MCF 10A (cell line): ENCODE measurements at places on chromosomes 1 and 21. TPM values are rescaled to one million over a fixed set of nuclear protein-coding genes. Genes with fewer than 3 reads are reported as not detected.

The NUP210L gene
- total RNA-seq, result 0.05 and 0.10 TPM in 2 replicates

The EDARADD gene
- 0.65 and 1.1 TPM in 2 replicates for total RNA-seq

DNA sequence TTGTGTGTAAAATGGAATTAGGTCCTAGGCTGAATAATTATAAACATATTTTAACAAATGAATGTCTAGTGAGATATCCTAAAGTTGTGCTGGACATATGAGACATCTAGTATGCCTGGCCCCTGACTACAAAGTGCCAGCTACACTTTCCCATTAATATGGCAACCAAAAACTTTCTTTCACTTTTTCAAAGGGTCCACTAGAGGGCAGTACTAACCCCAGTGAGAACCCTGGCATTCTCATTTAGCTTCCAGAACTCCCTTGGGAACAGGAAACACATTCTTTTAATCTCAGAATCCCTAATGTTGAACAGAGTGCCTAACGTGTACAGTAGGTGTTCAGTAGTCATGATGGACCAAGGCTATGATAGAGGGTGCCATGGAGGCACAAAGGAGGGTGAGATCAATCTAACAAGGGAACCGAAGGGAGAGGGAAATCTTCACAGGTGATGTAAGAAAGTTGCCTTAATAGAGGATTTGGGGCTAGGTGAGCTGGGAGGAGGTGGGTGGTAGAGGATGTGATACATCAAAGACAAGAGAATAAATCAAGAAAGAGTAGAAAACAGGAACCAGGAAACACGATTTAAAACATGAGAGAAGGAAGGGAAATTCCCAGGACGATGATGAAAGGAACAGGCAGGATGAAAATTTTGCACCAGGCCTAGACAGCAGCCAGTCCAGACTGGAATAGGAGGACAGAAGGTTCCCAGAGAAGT, 41.6 kb downstream of the NSL1 start:
- H3K27me3 ChIP-seq, result no peaks in the 10 kb centered on the region
- peak overlapping the region; percentile 46 for H3K27ac ChIP-seq
- peak; percentile 90 for DNase-seq
- peaks cover 7% of the 10 kb centered on the region for H3K36me3 ChIP-seq
- peaks cover 19% of the 10 kb centered on the region for H3K4me1 ChIP-seq

GRCh38 chr1:226838456-226838855, 32.0 kb upstream of the PSEN2 start:
- H3K36me3 ChIP-seq, result no peaks in the 10 kb centered on the region
- no peak for DNase-seq
- no peak overlapping the region for H3K4me3 ChIP-seq
- H3K4me1 ChIP-seq, result no peaks in the 10 kb centered on the region
- no peak overlapping the region for H3K27ac ChIP-seq

- no peaks in the 10 kb centered on the region for H3K4me1 ChIP-seq
- H3K27me3 ChIP-seq, result peaks cover 14% of the 10 kb centered on the region
- H3K4me3 ChIP-seq, result no peak overlapping the region
- no peak overlapping the region for H3K27ac ChIP-seq
- no peaks in the 10 kb centered on the region for H3K36me3 ChIP-seq
- DNase-seq, result peak; percentile 11
Measured at GRCh38 chr1:40820251-40820797, 36.7 kb downstream of the KCNQ4 start.

- H3K27ac ChIP-seq, result no peak overlapping the region
- peaks cover 12% of the 10 kb centered on the region for H3K4me1 ChIP-seq
- H3K36me3 ChIP-seq, result no peaks in the 10 kb centered on the region
- no peak overlapping the region for H3K4me3 ChIP-seq
- H3K27me3 ChIP-seq, result no peaks in the 10 kb centered on the region
- DNase-seq, result no peak
Measured at GRCh38 chr1:20057886-20058420, 12.0 kb upstream of the PLA2G5 start.

- H3K4me1 ChIP-seq, result no peaks in the 10 kb centered on the region
- DNase-seq, result no peak
- no peak overlapping the region for H3K27ac ChIP-seq
Measured at GRCh38 chr1:232822530-232822929, 17.3 kb downstream of the MAP10 start.

GRCh38 chr1:115251856-115252255, 86.2 kb downstream of the NGF start:
- no peaks in the 10 kb centered on the region for H3K27me3 ChIP-seq
- DNase-seq, result peak; percentile 47
- H3K36me3 ChIP-seq, result no peaks in the 10 kb centered on the region
- H3K27ac ChIP-seq, result peak overlapping the region; percentile 90
- peaks cover 17% of the 10 kb centered on the region for H3K4me1 ChIP-seq

DNA sequence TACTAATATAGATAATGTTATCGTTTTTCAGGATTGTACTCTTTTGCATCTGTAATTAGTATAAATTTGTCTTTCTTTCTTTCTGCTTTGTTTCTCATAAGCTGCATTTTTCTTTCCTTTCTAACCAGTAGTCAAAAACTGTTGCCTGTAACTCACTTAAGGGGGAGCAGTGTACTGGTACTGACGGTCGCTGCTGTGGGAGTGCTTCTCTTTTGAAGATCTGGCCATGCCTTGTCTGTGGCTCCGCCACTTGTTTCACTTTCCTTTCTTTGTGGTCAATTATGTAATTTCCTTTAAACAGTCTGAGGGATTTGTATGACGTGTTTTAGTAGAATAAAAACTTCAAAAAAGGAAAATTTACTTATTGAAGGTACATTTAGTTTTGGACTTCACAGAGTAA, 37.0 kb downstream of the MIA3 start:
- DNase-seq, result no peak
- H3K27ac ChIP-seq, result peak overlapping the region; percentile 1
- no peaks in the 10 kb centered on the region for H3K4me1 ChIP-seq
- no peak overlapping the region for H3K4me3 ChIP-seq
- H3K27me3 ChIP-seq, result no peaks in the 10 kb centered on the region

- H3K4me3 ChIP-seq, result no peak overlapping the region
- DNase-seq, result no peak
- no peaks in the 10 kb centered on the region for H3K27me3 ChIP-seq
- no peaks in the 10 kb centered on the region for H3K36me3 ChIP-seq
- H3K4me1 ChIP-seq, result peaks cover 24% of the 10 kb centered on the region
Measured at GRCh38 chr1:43913051-43913501, 20.5 kb upstream of the ARTN start.

GRCh38 chr1:89800022-89800655, 20.7 kb upstream of the LRRC8D start:
- H3K4me3 ChIP-seq, result no peak overlapping the region
- no peak for DNase-seq
- no peaks in the 10 kb centered on the region for H3K36me3 ChIP-seq
- no peak overlapping the region for H3K27ac ChIP-seq

- no peak for DNase-seq
- H3K4me3 ChIP-seq, result no peak overlapping the region
- H3K27ac ChIP-seq, result no peak overlapping the region
- H3K36me3 ChIP-seq, result no peaks in the 10 kb centered on the region
Measured at GRCh38 chr1:176831150-176831549, 333.4 kb downstream of the ASTN1 start.

The TTC39A gene
- 0.35 and 1.2 TPM in 2 replicates for total RNA-seq

The SPATA46 gene
- not detected in 2 replicates for total RNA-seq

The RORC gene
- 0.40 and 0.81 TPM in 2 replicates for total RNA-seq

- no peak overlapping the region for H3K27ac ChIP-seq
- no peaks in the 10 kb centered on the region for H3K36me3 ChIP-seq
- no peak for DNase-seq
- no peak overlapping the region for H3K4me3 ChIP-seq
- H3K4me1 ChIP-seq, result no peaks in the 10 kb centered on the region
- no peaks in the 10 kb centered on the region for H3K27me3 ChIP-seq
Measured at GRCh38 chr1:88317396-88317795, 366.7 kb upstream of the PKN2 start.
